ENCODE measurements at places on chromosomes 1 and 21.

- no peak for DNase-seq
Measured at GRCh38 chr1:24409535-24409934, 4.0 kb downstream of the STPG1 start.

- DNase-seq: no peak
Measured at GRCh38 chr1:27878039-27878438, 5.7 kb downstream of the THEMIS2 start.

DNA sequence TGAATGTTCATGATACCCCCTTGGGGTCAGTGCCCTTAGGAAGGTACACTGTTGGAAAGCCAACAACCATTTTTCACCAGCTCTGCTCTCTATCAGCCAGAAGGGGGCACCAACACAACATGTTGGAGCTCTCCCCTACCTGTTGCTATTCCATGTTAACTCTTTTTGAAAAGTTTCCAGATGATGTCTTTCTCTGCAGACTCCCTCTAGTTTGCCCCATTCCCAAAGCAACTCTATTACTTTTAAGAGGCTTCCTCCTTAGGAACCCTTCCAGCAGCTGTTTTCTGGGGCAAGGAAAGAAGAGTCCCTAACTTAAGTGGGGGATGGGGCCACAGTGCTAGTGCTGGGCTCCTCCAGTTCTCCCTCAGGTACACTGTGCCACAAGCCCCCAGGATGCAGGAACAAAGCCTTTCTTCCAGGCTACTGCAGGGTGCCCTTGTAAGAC, 22.9 kb upstream of the NDC1 start:
- no peak for DNase-seq

GRCh38 chr1:195345149-195345548, 1263.1 kb downstream of the KCNT2 start:
- DNase-seq: no peak

GRCh38 chr1:100087396-100087795, 45.3 kb downstream of the SASS6 start:
- DNase-seq: no peak

DNA sequence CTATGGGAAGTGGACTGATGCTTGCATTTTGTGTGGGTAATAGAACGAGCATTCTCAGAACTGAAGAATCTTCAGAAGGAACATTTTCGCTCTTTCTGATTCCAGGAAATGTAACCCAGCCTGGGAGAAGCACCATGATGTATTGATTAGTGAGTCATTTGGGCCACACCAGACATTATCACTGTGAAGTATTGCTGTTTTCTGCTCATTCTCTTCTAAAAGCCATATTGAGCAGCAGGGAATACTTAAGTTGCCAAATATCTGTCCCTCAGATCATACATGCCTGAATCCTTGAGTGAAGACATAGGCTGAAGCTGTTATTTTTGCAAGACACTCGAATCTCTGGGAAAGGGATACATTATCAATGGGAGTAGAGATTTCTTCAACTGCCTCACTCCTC, 213.1 kb downstream of the PCP4 start:
- DNase-seq: no peak

GRCh38 chr1:64195081-64195395, 8.4 kb upstream of the UBE2U start:
- no peak for DNase-seq
